NCI-H146 (cell line): ENCODE measurements at places on chromosomes 7 and 10.

- DNase-seq: no peak
Measured at GRCh38 chr7:23491502-23491901, 21.2 kb upstream of the IGF2BP3 start.

- DNase-seq: peak; percentile 86
Measured at GRCh38 chr7:47778153-47778661, 170.1 kb downstream of the PKD1L1 start.

- no peak for DNase-seq
Measured at GRCh38 chr10:33674491-33674890, 340.0 kb upstream of the NRP1 start.

GRCh38 chr10:60570272-60570865 lies 180.7 kb upstream of the ANK3 start:
- peak; percentile 19 for DNase-seq

- no peak for DNase-seq
Measured at GRCh38 chr10:133377818-133378250, 1.2 kb upstream of the PAOX start.

DNA sequence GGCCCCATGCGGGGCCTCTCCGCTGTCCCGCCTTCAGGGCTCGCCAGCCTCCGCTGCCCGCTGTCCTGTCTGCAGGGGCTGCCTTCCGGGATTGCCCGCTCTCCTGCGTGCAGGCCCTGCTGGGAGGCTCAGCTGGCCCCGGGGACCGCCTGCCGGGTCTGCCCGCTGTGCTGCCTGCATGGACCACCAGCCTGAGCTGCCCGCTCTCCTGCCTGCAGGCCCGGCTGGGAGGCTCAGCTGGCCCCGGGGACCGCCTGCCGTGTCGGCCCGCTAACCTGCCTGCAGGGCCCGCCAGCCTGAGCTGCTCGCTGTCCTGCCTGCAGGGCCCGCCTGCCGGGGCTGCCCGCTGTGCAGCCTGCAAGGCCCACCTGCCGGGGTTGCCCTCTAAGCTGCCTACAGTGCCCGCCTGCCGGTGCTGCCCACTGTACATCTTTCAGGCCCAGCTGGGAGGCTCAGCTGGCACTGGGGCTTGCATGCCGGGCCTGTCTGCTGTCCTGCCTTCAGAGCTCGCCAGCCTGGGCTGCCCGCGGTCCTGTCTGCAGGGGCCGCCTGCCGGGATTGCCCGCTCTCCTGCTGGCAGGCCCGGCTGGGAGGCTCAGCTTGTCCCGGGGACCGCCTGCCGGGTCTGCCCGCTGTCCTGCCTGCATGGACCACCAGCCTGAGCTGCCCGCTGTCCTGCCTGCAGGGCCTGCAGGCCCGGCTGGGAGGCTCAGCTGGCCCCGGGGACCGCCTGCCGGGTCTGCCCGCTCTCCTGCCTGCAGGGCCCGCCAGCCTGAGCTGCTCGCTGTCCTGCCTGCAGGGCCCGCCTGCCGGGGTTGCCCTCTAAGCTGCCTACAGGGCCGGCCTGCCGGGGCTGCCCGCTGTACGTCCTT lies 165.1 kb downstream of the GLRX3 start:
- peak; percentile 79 for DNase-seq

DNA sequence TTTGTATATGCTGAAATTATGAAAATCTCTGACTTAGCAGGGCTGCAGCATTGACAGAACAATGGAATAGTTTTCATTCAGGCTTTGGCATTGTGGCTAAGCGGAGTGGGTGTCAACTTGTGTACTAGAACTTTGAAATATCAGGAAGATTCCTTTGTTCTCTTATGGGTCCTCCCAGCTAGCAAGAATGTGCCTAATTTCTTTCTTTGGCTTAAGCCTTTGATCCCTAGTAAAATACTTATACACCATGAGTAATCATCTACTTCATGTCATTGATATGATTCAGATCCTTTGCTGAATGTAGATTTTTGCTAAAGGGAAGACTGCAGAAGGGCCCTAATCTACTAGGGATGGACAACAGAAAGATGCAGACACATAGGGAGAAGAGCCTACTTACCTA lies 6.2 kb downstream of the AVL9 start:
- DNase-seq: no peak

DNA sequence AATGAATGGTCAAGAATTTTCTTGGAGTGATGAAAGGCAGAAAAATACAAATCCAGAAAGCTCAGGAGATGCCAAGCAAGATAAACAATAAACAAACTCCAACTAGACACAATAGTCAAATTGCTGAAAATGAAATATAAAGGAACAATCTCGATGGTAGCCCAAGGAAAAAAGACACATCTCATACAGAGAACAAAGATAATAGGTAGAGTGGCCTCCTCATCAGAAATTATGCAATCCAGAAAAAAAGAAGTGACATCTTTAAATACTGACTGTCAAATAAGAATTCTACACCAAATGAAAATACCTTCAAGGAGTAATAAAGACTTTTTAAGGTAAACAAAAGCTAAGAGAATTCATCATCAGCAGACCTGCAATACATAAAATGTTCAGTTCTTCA lies 150.4 kb downstream of the ANK3 start:
- no peak for DNase-seq

- no peak for DNase-seq
Measured at GRCh38 chr10:86443936-86444335, 77.3 kb upstream of the GRID1 start.
